ENCODE measurements at places on chromosomes 6 and 20.

DNA sequence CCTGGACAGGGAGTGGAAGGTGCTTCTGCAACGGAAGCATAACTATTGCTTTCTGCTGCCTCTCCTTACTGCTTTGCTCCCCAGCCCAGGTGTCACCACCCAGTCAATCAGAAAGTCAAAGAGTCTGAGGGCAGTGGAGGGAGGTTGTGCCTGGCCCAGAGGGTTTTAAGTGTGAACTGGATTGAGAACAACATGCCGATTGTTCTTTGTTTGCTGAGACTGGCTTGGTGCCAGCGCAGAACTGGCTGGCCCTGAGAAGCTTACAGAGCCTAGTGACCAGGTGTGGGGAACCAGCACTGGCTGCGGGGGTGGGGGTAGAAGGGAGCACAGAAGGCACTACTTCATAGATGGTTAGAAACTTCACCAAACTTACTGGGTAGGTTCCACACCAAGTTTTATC is 31.1 kb upstream of the ENPP4 start:
- no peaks in the 10 kb centered on the region for H3K27me3 ChIP-seq
- H3K36me3 ChIP-seq = peaks cover 5% of the 10 kb centered on the region
- no peak overlapping the region for H3K27ac ChIP-seq
- DNase-seq = no peak
- H3K4me3 ChIP-seq = no peak overlapping the region

GRCh38 chr6:138465007-138465645 is 34.2 kb downstream of the NHSL1 start:
- no peak for DNase-seq
- no peak overlapping the region for H3K27ac ChIP-seq
- no peak overlapping the region for H3K4me3 ChIP-seq
- H3K4me1 ChIP-seq = no peaks in the 10 kb centered on the region

GRCh38 chr6:2020909-2021308 is 224.5 kb downstream of the GMDS start:
- H3K4me3 ChIP-seq = no peak overlapping the region
- H3K36me3 ChIP-seq = no peaks in the 10 kb centered on the region
- H3K27me3 ChIP-seq = no peaks in the 10 kb centered on the region
- peaks cover 5% of the 10 kb centered on the region for H3K4me1 ChIP-seq

DNA sequence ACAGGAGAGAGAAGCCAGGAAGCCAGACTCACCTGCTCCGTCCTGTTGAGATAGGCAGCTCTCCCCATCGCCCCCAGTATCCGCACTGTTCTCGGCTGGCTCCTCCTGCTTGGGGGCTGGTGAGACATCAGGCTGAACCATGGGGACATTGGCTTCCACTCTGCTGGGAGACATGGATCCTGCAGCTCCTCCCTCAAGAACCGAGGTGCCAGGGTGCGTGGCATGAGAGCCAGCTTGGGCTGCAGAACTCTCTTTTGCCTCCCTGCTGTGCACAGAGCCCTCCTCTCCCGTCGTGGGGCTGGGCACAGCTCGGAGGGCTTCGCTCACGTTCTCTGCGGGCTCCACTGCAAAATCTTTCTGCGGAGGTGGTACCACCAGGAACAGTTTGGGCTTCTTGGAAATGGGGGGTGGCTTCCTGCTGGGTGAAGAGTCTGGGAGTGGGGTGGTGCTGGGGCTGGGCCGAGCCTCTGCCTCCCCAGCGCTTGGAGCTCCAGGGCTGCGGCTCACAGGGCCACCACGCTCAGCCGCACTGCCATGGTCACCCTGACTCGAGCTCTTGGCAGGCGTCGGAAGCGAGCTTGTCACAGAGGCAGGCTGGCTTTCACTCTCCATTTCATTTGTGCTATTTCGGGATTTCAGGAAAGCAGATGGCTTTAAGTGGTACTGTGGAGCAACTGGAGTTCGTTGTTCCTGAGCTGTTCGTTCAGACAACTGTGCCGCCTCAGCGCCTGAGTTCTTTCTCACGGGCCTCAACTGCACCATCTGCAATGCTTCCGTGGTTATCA is 26.5 kb downstream of the HEBP2 start:
- H3K27ac ChIP-seq = no peak overlapping the region
- H3K36me3 ChIP-seq = no peaks in the 10 kb centered on the region
- no peak for DNase-seq
- H3K4me1 ChIP-seq = no peaks in the 10 kb centered on the region

DNA sequence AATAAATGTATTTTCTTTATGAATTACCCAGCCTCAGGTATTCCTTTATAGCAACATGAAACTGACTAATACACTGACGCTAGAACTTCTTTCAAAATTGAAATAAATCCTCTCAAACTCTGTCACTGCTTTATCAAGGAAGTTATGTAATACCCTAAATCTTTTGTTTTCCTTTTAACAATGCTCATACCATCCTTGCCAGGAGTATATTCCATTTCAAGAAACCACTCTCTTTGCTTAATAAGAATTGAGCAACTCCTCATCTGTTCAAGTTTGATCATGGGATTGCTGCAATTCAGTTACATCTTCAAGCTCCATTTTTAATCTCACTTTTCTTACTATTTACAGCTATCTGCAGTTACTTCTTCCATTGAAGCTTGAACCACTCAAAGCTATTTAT is 707.6 kb upstream of the MARCKS start:
- H3K36me3 ChIP-seq = no peaks in the 10 kb centered on the region
- no peaks in the 10 kb centered on the region for H3K4me1 ChIP-seq
- no peak overlapping the region for H3K27ac ChIP-seq
- H3K4me3 ChIP-seq = no peak overlapping the region

DNA sequence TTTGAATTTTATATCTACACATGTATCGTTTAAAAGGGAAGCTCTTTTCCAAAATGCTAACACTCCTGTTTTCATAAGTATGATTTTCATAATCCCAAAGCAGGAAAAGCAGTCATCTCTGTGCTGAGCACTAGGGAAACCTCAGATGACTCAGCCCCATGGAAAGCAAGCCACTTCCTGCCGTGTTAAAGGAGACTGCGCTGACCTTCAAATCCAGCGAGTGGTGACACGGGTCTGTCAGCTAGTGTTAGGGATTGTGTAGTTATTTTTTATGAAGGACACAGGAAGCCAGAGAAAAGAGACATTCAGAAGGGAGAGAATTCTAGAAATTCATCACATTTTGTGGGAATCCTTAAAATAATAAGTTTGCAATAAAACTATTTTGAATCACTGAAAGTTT is 57.0 kb upstream of the CD93 start:
- H3K36me3 ChIP-seq = no peaks in the 10 kb centered on the region
- H3K4me3 ChIP-seq = no peak overlapping the region
- peak overlapping the region; percentile 92 for H3K27ac ChIP-seq
- peaks cover 64% of the 10 kb centered on the region for H3K4me1 ChIP-seq

- H3K36me3 ChIP-seq = no peaks in the 10 kb centered on the region
- no peak overlapping the region for H3K27ac ChIP-seq
Measured at GRCh38 chr6:109397020-109397419, 14.8 kb upstream of the CD164 start.

DNA sequence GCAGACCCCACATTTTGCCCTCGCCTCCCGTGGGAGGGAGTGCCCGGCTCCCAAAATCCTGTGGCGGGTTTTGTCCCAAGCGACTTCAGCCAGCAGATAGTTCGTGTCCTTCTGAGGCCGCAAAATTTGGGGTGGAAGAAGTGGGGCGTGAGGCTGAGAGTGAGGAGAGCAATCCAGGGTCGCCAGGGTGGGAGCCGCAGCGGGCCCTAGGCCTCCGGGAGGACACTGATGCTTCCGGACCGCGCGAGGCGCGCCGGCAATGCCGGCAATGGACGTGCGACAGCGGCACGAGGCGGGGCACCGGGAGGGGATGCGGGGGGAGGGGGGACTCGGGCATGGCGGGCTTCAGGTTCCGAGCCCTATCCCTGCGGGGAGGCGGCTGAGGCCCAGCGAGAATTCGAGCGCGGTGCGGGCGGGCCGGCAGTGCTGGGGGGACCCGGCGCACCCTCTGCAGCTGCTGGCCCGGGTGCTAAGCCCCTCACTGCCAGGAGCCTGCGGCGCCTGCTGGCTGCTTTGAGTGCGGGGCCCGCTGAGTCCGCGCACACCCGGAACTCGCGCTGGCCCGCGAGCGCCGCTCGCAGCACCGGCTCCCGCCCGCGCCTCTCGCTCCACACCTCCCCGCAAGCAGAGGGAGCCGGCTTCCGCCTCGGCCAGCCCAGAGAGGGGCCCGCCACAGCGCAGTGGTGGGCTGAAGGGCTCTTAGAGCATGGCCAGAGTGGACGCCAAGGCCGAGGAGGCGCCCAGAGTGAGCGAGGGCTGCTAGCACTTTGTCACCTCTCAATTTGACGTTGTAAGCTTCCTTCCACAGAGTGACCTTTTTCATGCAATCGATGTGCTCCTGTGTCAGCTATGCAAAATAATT is 143.8 kb downstream of the LPA start:
- peak overlapping the region; percentile 91 for H3K27ac ChIP-seq
- no peaks in the 10 kb centered on the region for H3K36me3 ChIP-seq
- no peaks in the 10 kb centered on the region for H3K27me3 ChIP-seq
- peak overlapping the region; percentile 79 for H3K4me3 ChIP-seq

- DNase-seq = no peak
- H3K27me3 ChIP-seq = no peaks in the 10 kb centered on the region
- H3K4me3 ChIP-seq = no peak overlapping the region
- no peak overlapping the region for H3K27ac ChIP-seq
- no peaks in the 10 kb centered on the region for H3K36me3 ChIP-seq
Measured at GRCh38 chr6:162845972-162846371, 118.2 kb downstream of the PACRG start.
